ENCODE measurements at places on chromosomes 3 and 15.

DNA sequence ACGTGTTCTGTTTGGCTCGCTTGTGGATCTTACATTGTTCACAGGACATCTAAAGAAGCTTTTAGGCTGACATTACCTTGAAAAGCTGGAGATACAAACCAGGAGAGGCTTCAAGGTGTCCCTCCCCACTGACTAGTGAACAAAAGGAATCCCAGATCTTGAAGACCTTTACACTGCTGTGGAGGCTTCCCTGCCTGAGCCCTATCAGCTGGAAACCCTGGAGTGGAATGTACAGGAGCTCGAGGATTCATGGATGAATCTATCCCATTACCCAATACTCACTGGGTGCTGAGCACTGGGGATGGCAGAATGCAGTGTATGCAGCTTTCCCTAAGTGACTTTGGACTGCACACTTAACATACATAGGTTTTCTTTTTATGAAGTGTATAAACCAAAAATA is 82.3 kb upstream of the MFGE8 start:
- no peak for DNase-seq

- DNase-seq = peak; percentile 47
Observed at GRCh38 chr15:60086681-60087429, 82.7 kb downstream of the FOXB1 start.

GRCh38 chr3:117282566-117282965 is 573.0 kb downstream of the TUSC7 start:
- no peak for DNase-seq

GRCh38 chr3:153746211-153746610 is 375.0 kb upstream of the ARHGEF26 start:
- no peak for DNase-seq

GRCh38 chr3:29065211-29065785 is 215.6 kb upstream of the RBMS3 start:
- peak; percentile 61 for DNase-seq

- no peak for DNase-seq
Observed at GRCh38 chr3:80993241-80993945, 768.1 kb downstream of the GBE1 start.

DNA sequence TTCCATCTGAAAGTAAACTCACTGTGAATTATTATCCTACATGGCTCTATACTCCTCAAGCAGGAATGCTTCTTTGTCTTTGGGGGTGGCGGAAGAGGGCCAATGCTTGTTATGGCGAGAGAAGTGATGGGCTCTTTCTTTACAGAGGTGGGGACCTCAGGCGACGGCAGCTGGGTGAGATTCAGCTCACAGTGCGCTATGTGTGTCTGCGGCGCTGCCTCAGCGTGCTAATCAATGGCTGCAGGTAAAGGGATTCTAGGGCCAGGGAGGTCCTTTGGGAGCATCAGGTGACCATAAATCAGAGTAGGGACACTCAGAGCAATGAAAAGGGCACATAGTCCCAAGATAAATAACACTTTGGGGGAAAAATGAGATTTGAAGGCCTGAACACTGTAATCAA is 39.0 kb downstream of the ESYT3 start:
- DNase-seq = no peak

- DNase-seq = no peak
Observed at GRCh38 chr15:63288778-63289378, 11.5 kb downstream of the APH1B start.

DNA sequence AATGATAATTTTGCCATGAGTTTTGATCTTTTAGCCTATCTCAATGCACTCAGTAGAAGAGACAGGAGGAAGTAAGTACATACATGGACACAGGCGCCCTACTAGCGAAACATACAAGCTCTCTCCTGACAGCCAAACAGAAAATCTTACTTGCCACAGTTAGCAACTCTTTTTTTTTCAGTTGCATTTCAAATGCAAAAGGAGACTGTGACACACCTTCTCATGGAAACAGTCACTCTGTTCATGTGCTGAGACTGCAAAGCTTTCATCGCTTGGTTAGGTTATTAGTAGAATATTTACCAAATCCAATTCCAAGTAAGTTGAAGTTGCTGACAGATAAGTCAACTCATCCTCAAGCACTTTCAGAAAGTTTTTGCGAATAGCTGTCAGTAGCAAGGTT is 223.3 kb downstream of the FOXP1 start:
- no peak for DNase-seq

- no peak for DNase-seq
Observed at GRCh38 chr3:143427631-143428030, 308.1 kb downstream of the CHST2 start.

- DNase-seq = no peak
Observed at GRCh38 chr15:29900237-29901189, 78.2 kb upstream of the TJP1 start.

DNA sequence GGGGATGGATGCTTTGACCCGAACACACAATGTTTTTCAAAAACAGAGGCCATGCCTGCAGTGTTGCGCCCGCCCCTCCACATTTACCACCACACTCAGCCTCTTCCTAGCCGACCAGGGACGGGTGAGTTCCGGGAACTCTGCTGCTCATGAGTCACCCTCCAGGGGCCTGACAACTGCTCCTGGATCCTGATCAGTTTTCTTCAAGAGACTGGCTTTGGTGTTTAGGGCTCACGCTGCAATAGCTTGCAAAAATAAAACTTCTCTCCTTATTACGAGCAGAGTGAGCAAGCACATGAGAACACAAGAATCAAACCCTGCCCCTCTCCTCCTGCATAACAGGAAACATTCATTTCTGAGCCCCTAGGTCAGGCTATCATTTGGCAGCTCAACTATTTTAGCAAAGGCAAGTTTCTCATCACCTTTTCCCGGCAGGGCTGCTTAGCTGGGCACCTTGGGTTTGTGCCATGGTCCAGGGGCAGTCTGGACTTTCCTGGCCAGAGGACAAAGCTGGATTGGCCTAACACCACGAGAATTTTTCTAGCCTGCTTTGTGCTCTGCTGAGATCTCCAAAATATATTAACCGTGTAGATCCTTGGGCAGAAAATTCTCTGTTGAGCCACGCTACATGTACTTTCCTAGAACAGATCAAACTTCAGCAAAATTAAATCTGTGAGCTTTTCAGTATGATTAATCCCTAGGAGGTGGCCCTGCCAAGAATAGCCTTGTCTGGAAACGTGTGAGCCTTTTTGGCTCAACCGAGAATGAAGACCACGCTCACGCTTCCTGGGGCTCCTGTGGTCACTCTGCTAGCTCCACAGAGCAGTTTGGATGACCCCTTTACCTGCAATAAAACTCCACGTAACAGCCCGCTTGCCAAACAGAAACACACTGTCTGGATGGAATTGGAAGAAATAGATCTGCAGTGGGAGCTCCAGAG is 52.7 kb upstream of the SPATA12 start:
- peak; percentile 90 for DNase-seq
